Panc1 (cell line): ENCODE measurements at places on chromosomes 11 and 22. TPM values are rescaled to one million over a fixed set of nuclear protein-coding genes. Genes with fewer than 3 reads are reported as not detected.

- H3K36me3 ChIP-seq, result no peaks in the 10 kb centered on the region
- no peak for DNase-seq
- H3K27ac ChIP-seq, result no peak overlapping the region
- H3K4me1 ChIP-seq, result no peaks in the 10 kb centered on the region
Measured at GRCh38 chr11:76225122-76225611, 18.9 kb upstream of the WNT11 start.

DNA sequence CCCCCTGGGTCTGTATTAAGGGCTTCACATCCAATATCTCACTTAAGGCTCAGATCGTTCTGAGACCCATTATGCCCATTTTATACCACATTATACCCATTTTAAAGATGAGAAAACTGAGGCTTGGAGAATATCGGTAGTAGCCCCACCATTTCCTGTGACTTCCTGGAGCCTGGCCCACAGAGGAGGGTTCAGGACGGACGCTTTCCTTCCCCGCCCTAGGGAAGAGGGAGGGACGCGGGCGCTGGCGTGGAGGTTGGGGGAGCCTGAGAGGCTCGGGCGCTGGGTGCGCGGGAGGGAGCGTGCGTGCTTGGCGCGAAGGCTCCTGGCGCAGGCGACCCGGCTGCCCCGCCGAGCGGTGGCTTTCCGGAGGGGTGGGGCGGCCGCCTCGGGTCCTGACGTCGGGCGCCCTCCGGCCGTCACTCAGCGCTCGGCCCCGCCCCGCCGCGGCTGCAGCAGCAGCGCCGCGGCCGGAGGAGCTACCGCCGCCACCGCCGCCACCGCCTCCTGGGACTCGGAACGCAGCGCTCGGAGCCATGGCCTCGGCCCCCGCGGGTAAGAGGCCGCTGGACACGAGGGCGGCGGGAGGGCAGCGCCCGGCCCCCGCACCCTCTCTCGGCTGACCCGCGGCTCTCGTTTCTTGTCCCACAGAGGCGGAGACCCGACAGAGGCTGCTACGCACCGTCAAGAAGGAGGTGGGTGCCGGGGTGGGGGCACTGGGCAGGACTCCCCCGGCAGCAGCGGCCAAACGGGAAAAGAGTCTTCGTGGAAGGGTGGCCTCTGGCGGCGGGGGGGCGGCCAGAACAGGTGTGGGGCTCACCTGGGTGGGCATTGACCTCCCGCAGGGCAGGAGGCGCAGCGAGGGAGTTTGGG is at the start of gene SGSM1:
TSS of gene SGSM1 (plus strand) at position 422 of the 873 bp plus-strand sequence. CDS start at position 537, 115 bp downstream.
- H3K27ac ChIP-seq, result 0 out of 2 replicates have a peak within 1 kb of the TSS, but pooled peaks have one; percentile 46
- no peak for DNase-seq
- no peaks in the 10 kb centered on the region for H3K4me1 ChIP-seq
- H3K27me3 ChIP-seq, result no peaks in the 10 kb centered on the region
- no peaks in the 10 kb centered on the region for H3K36me3 ChIP-seq
- peak within 1 kb of the TSS; percentile 64 for H3K4me3 ChIP-seq

DNA sequence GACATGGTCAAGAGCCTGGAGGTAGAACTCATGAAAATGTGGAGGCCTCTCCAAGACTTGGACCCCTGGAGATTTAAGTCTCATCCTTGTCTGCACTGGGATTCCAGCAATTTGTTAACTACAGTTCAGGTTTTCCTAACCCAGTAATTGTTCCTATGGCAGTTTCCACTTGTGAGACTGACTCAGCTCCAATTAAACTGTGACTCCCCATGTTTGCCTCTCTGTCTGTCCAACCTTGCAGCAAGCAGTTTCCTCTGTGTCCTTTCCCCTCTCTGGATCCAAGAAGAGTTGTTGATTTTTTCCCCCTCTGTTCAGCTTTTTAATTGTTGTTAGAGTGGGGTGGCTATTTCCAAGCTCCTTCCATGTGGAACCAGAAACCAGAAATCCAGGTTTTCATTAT is 16.2 kb upstream of the ARHGAP20 start:
- no peaks in the 10 kb centered on the region for H3K27me3 ChIP-seq
- no peak overlapping the region for H3K4me3 ChIP-seq
- H3K36me3 ChIP-seq, result no peaks in the 10 kb centered on the region

DNA sequence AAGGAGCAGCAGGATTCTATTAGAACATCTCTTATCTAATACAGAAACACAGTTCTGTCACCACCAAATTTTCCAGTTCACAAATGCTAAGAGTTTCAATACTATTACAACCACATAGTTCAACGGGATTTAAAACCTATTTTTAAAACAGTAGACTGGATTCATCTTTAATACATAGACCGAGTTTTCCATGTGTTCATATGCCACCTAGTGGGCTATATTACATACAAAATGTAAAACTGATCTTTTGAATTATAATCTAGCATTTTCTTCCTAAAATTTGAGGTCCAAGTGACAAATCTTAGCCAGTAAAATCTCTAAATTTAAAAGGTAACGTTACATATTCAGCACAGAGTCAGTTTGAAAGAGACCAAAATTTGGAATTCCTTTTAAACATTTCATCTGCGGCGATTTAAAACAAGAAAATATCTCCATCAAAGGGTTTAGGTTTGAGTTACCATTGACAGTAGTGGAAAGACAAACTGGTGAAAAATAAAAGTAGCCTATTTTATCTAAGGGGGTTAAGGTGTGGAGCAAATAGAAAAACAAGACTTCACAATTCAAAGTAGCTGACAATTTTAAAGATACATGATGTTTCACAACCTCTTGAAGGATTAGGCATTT is 269.3 kb upstream of the MPPED2 start:
- H3K36me3 ChIP-seq, result no peaks in the 10 kb centered on the region
- no peak overlapping the region for H3K4me3 ChIP-seq
- peak; percentile 1 for DNase-seq
- H3K27me3 ChIP-seq, result no peaks in the 10 kb centered on the region

- H3K27me3 ChIP-seq, result no peaks in the 10 kb centered on the region; the same call in 1 of the 2 replicates
- DNase-seq, result no peak
- H3K36me3 ChIP-seq, result peaks cover 3% of the 10 kb centered on the region; the same call in 1 of the 2 replicates
- H3K4me1 ChIP-seq, result no peaks in the 10 kb centered on the region
- no peak overlapping the region for H3K4me3 ChIP-seq
- no peak overlapping the region for H3K27ac ChIP-seq
Measured at GRCh38 chr11:45926536-45927331, 4.3 kb downstream of the LARGE2 start.

GAS2 gene
- total RNA-seq, result 0.87 TPM

DNA sequence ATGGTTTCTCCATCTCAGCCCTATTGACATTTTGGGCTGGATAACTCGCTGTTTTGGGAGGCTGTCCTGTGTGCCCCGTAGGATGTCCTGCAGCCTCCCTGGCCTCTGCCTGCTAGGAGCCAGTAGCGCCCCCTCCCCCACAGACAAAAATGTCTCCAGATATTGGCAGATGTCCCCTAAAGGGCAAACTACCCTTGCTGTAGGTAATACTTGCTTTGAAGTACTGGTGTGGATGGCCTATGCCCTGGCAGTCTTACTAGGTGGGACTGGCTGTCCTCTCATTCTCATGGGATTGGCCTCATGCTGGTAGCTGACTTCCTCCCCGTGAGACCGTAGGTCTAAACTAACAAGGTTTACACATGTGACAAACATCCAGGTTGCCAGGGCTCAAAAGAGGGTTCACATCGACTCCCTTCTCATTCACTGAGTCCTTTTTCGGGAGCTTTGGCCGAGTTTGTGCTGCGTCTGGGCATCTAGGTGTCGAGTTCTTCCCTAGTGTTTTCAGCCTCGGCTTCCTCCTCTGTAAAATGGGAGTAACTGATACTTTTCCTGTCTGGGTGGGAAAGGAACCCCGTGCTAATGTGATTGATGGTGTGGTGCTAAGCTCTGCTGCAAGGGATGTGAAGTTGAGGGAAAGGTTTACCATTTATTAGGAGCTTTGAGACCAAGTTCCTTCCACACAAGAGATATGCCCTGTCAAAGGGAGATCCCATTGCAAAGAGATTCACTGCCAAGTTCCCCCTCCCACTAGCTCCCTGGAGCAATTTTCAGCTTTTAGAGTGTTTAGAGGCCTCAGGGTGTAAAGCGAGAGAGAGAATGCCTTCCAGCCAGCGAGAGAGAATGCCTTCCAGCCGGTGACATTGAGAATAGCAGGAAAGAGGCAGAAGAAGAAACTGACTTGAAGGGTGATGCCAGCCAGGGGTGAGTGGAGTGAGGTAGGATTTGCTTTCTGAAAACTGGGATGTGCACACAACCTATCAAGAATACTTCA is 17.0 kb downstream of the PTPRJ start:
- DNase-seq, result no peak
- peak overlapping the region; percentile 59 for H3K27ac ChIP-seq
- H3K36me3 ChIP-seq, result no peaks in the 10 kb centered on the region
- no peaks in the 10 kb centered on the region for H3K27me3 ChIP-seq

DNA sequence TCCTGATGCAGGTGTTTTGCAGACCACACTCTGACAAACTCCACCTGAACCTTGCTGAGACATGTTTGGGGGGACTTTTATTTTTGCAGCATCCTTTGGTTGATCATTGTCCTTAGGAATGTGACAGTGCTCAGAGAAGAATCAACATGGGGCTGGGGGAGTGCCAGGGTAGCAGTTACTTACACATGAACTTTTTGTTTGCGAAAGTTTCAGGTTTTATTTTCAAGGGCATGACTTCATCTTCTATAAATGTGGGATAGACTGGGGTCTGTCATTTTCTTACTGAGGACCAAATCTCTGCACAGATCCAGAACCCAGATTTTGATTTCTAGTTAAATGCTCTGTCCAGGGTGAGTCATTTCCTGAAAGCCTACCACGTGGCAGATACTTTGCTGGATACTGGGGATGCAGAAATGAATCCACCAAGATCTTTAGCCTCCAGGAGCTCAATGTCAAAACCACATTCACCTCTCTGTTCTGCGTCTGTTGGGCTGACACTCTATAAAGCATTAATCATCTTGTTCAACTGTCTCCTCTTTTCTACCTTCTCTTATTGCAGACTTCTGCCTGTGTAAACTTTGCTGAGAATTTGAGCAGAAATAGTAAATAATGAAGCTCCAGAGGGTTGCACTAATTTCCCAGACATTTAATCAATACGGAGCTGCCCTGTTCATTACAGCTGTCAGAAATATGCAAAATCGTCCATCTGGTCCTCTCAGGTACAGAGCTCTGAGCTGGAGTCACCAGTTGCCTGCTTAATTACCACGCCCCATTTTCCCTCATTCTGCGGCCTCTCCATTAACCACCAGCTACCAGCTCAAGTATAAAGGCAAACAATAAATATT is 387.9 kb downstream of the MIAT start:
- H3K27me3 ChIP-seq, result no peaks in the 10 kb centered on the region
- H3K36me3 ChIP-seq, result no peaks in the 10 kb centered on the region
- H3K27ac ChIP-seq, result no peak overlapping the region
- H3K4me3 ChIP-seq, result no peak overlapping the region
- no peaks in the 10 kb centered on the region for H3K4me1 ChIP-seq

GRCh38 chr11:116257092-116257491 is 515.7 kb downstream of the BUD13 start:
- no peak overlapping the region for H3K27ac ChIP-seq
- peaks cover 47% of the 10 kb centered on the region for H3K27me3 ChIP-seq
- H3K4me1 ChIP-seq, result no peaks in the 10 kb centered on the region
- H3K4me3 ChIP-seq, result no peak overlapping the region
- no peak for DNase-seq
- no peaks in the 10 kb centered on the region for H3K36me3 ChIP-seq

DNA sequence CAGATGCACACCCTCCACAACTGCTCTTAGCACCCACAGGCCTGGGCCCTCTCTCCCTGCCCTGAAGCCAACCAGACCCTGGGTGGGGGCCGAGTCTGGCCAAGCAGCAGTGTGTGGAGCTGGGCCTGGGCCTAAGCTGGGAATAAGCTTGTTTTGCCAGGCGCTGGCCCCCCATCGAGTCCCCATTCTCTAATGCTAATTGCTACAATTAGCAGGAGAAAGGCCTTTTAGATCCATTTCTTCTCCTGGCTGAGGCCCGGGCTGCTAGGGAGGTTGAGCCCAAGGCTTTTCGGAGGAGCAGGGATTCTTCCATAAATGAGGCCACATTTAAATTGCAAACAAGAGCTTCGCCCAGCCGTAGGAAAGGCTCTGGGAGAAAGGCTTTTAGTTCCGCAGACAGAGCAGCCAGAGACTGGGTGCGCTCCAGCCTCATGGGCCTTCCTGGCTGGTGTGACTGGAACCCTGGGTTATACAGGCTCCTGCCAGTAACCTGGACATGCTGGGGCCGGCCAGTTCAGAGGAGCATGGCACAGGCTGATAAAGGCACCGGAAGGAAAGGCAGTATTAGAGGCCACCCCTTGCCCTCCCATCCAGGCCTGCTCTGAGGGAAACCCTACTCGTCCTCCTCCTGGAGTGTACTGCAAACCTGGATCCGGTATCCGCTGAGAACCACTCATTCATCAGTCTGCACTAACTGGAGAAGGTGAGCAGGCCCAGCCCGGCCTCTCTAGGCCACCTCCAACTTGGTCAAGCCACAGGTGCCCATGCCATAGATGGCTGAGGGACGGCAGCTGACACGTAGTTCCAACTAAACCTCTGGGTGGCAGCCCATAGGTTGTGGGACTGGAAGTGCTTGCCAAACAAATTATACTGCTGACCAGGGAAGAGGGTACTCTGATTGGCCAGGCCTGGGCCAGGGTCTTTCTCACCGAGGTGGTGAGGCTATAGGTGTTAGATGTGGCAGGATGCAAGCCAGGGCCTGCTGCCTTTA is 6.2 kb downstream of the KCNQ1OT1 start:
- DNase-seq, result no peak
- H3K4me1 ChIP-seq, result peaks cover 4% of the 10 kb centered on the region
- H3K27me3 ChIP-seq, result no peaks in the 10 kb centered on the region
- H3K4me3 ChIP-seq, result no peak overlapping the region

DNA sequence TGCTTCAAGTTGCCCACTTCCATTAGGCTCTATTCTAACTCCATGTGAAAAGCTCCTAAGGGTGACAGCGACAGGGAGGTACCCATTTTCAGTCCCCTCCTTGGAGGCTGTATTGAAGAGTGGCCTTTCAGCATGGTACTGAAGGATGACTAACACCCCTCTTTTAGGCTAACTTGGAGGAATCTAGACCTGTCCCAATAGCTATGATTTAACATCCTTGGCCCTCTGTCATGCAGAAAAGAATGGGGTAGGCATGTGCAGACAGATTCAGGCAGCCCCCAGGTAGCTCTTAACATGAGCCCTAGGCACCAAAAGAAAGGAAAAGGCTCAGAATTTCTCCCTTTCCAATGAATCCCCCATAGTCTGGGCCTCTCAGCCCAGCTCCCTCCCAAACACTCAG is 89.3 kb upstream of the AMOTL1 start:
- H3K4me1 ChIP-seq, result no peaks in the 10 kb centered on the region
- H3K36me3 ChIP-seq, result no peaks in the 10 kb centered on the region
- H3K27ac ChIP-seq, result no peak overlapping the region
- H3K4me3 ChIP-seq, result no peak overlapping the region
- no peaks in the 10 kb centered on the region for H3K27me3 ChIP-seq
- no peak for DNase-seq

GRCh38 chr11:19398772-19399527 is 158.2 kb upstream of the E2F8 start:
- no peak overlapping the region for H3K4me3 ChIP-seq
- DNase-seq, result no peak
- peaks cover 9% of the 10 kb centered on the region for H3K27me3 ChIP-seq
- H3K36me3 ChIP-seq, result no peaks in the 10 kb centered on the region

DNA sequence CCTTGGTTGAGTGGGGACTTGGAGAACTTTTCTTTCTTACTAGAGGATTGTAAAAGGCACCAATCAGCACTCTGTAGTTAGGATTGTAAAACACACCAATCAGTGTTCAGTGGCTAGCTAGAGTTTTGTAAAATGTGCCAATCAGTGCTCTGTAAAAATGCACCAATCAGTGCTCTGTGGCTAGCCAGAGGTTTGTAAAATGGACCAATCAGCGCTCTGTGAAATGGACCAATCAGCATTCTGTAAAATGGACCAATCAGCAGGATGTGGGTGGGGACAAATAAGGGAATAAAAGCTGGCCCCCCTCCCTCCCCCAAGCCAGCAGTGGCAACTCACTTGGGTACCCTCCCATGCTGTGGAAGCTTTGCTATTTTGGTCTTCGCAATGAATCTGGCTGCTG is 5.5 kb upstream of the DRG1 start:
- H3K4me1 ChIP-seq, result peaks cover 11% of the 10 kb centered on the region
- H3K27ac ChIP-seq, result no peak overlapping the region
- no peak overlapping the region for H3K4me3 ChIP-seq
- no peaks in the 10 kb centered on the region for H3K27me3 ChIP-seq
- no peak for DNase-seq
